ENCODE measurements at places on chromosomes 2 and 18. TPM values are rescaled to one million over a fixed set of nuclear protein-coding genes. Genes with fewer than 3 reads are reported as not detected.

DNA sequence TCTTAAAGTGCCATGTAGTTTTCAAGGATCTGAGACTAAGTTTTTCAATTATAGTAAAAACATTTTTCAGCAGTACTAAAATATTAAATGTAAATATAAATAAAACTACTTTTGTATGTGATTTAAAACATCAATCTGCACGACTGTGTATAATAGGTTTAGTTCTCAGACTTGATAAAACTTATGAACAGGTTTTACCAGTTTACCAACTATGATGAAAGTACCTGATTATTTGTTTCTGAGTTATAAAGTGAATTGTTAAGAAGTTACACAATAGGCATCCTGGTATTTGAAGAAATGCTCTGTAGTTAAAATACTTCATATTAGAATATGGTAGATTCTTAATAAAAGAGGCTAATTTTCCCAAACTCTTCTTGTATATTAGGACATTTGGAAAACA, 14.8 kb downstream of the RELCH start:
- no peaks in the 10 kb centered on the region for H3K36me3 ChIP-seq
- no peaks in the 10 kb centered on the region for H3K4me1 ChIP-seq
- no peak overlapping the region for H3K4me3 ChIP-seq
- H3K27me3 ChIP-seq = no peaks in the 10 kb centered on the region

Gene CREG2
- total RNA-seq = not detected

Gene SLC5A7
- not detected for total RNA-seq

Gene RPIA
- 23.7 TPM for total RNA-seq

GRCh38 chr2:237763812-237764211, 34.8 kb upstream of the RBM44 start:
- peaks cover 71% of the 10 kb centered on the region for H3K36me3 ChIP-seq
- no peak for DNase-seq
- H3K4me1 ChIP-seq = no peaks in the 10 kb centered on the region

- no peak for DNase-seq
- peaks cover 13% of the 10 kb centered on the region for H3K4me1 ChIP-seq
- no peak overlapping the region for H3K4me3 ChIP-seq
- no peak overlapping the region for H3K27ac ChIP-seq
Measured at GRCh38 chr2:127423478-127423843, 5.2 kb downstream of the PROC start.

- no peak for DNase-seq
- no peak overlapping the region for H3K4me3 ChIP-seq
- no peaks in the 10 kb centered on the region for H3K4me1 ChIP-seq
- H3K27me3 ChIP-seq = no peaks in the 10 kb centered on the region
- no peak overlapping the region for H3K27ac ChIP-seq
Measured at GRCh38 chr2:198387677-198388076, 583.3 kb downstream of the PLCL1 start.

- no peaks in the 10 kb centered on the region for H3K36me3 ChIP-seq
- no peaks in the 10 kb centered on the region for H3K4me1 ChIP-seq
- DNase-seq = no peak
- H3K4me3 ChIP-seq = no peak overlapping the region
- H3K27me3 ChIP-seq = no peaks in the 10 kb centered on the region
Measured at GRCh38 chr18:3319894-3320454, 58.0 kb downstream of the MYL12B start.

DNA sequence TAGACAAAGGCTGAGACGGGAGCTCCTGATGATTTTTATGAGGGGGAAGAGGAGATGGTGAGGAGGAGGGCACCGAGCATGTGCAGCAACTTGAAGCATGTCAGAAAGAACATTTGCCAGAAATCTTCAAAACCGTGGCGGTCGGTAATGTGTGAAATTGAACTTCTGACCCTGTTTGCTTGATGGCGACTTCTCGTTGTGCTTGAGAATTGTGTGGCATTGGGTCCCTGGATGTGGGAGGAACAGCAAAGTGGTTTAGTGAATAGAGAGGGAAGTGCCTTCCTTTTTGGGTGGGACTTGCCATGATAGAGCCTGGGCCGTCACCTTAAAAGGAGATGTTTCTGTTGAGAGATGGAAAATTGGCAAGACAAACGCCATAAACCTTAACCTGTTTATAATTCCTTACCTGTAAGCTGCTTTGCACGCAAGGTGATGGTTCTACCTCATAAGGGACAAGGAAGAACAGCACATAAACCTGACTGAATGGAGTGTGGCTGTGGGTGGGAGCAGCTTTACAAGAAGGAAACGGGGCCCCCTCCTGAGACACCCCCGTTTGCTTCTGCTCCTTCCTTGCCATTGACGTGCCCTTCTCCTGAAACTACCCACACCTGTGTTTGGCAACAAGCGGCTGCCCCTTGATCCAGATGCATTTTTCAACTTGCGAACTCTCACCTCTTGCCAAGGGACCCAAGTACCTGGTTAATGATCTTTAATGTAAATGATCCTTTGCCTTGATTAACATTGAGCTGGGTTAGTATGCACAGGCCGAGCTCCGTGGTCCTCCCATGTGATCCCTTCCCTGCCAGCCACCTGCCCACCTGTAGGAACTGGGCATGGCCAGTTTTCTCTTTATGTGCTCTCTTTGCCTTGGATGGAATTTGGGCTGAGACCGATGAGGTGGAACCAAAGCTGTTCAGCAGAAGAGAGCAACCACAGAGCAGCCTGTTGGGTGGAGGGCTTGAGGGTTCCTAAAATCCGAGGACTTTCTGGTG, 153.2 kb downstream of the NEDD4L start:
- H3K27me3 ChIP-seq = peaks cover 12% of the 10 kb centered on the region
- peaks cover 8% of the 10 kb centered on the region for H3K4me1 ChIP-seq
- H3K36me3 ChIP-seq = no peaks in the 10 kb centered on the region
- no peak overlapping the region for H3K4me3 ChIP-seq
- no peak for DNase-seq

Gene POTEE
- 0.53 TPM for total RNA-seq

Measured in T-cell (primary cell).